Activated T-helper 2 cell treated with anti-CD3 and anti-CD28 coated beads, Interferon-gamma antibody, Interleukin-2, Interleukin-4, amounts not matched to agents 10 μg/mL and 5 μg/mL and 100 μg/mL, durations not matched to agents 14 hours and 24 hours and 36 hours (primary cell): ENCODE measurements at places on chromosomes 5 and 9.

GRCh38 chr9:72005451-72005850 lies 55.0 kb downstream of the C9orf57 start:
- no peak for DNase-seq

DNA sequence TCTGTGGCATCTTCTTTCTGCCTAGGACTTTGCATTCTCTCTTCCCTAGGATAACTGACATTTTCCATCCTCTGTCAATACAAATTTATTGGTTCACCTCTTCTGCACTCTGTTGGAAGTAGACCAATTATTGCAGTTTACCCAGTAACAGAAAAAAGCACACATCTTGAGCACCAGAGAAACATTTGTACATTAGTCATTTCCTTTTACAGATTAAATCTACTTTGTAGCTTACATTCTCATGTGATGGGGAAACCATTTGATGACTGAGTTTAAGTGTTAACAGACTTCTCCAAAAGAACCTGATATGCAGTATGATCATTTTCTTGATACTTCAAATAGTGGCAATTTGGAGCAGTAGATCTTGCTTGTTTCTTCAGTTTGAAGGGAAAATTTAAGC lies 1098.8 kb downstream of the DTWD2 start:
- no peak for DNase-seq

- DNase-seq = no peak
Observed at GRCh38 chr5:169906745-169907649, 73.3 kb downstream of the INSYN2B start.

- DNase-seq = no peak
Observed at GRCh38 chr5:40554813-40555212, 124.9 kb upstream of the PTGER4 start.

GRCh38 chr5:38710627-38711026 lies 135.2 kb upstream of the OSMR start:
- no peak for DNase-seq

DNA sequence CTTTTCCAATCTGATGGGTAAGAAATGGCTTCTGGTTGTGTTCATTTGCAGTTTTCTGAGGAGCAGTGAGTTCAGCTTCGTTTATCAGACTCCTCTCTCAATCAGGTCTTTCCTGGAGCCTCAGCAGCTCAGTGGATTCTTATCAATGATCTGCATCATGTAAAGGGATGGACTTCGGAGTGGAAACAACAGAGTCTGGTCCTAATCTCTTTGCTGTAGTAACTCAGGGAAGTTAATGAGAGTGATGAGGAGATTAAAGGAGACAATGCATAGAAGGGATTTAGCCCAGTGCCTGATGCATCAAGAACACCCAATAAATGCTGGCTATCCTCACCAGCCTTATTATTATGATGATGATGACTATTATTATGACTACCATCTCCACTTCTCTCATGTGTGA lies 47.2 kb downstream of the SMIM23 start:
- DNase-seq = no peak

- DNase-seq = no peak
Observed at GRCh38 chr5:158305861-158306260, 446.9 kb upstream of the CLINT1 start.

GRCh38 chr5:159878988-159879471 lies 37.3 kb upstream of the ADRA1B start:
- no peak for DNase-seq

DNA sequence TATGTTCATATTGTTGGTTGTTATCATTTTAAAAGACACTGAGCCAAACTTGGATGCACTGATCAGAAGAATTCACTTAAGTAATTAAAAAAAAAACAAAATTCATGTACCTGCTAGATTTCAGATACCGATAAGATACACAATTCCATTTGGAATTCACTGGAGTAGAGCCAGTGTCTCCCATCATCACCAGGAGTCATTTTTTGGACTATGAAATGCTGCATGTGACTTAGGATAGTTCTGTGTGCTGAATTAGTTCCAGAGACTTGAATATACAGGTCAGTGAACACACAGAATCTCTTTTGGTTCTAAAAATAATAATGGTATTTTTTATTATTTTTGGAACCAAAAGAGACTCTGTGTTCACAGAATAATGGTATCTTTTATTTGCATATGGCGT lies 482.6 kb upstream of the PIK3R1 start:
- no peak for DNase-seq

DNA sequence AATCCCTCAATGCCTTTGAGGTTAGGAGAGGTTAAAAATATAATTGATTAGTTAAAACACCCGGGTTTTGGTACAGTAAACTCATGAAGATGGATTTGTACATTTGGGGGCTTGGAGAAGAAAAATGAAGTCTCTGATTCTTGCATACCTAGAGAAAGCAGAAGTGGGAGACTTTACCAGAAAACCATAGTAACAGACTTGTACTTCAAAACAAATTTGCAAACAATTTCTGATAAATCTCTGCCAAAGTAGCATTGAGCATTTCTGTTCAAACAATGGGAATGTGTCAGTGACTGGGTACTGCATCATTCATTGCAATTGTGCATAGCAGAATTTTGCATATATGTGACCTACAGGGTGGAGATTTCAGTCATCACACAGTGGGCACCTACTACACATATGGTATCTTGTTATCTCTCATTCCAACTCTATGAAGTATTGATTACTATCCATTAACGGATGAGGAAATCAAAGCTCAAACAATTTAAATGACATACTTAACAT lies 256.9 kb downstream of the PLK2 start:
- no peak for DNase-seq

DNA sequence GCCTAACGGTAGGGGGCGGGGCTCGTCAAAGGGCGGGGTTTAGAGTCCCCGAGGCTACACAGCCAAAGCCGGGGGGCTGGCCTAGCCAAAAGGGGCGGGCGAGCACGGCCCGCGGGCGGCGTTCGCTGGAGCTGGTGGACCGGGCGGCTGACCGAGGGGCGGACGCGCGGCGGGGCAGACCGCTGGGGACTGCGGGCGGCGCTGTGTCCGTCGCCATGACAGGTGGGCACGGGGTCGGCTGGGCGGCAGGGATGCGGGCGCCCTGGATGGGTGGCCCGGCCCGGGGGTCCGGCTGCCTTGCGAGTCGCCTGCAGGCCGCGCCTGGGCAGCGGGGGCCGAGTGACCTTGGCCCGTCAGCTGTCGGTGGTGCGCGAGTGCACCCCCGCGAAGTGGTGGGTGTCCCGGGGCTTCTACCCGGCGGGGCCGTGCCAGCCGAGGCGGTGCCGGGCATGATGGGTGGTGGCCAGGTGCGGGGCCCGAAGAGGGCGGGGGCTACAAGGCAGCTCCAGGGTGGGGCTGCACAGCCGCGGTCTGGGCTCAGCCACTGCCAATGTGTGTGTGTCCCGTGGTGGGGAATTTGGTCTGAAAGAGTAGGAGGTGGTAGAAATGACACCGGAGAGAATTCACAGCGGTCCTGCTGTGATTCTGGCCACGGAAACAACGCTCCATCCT lies at the start of gene CARD19:
CARD19 (plus strand) TSS at position 87 of the 672 bp plus-strand sequence; CDS start at position 216, 129 bp downstream.
- DNase-seq = no peak

DNA sequence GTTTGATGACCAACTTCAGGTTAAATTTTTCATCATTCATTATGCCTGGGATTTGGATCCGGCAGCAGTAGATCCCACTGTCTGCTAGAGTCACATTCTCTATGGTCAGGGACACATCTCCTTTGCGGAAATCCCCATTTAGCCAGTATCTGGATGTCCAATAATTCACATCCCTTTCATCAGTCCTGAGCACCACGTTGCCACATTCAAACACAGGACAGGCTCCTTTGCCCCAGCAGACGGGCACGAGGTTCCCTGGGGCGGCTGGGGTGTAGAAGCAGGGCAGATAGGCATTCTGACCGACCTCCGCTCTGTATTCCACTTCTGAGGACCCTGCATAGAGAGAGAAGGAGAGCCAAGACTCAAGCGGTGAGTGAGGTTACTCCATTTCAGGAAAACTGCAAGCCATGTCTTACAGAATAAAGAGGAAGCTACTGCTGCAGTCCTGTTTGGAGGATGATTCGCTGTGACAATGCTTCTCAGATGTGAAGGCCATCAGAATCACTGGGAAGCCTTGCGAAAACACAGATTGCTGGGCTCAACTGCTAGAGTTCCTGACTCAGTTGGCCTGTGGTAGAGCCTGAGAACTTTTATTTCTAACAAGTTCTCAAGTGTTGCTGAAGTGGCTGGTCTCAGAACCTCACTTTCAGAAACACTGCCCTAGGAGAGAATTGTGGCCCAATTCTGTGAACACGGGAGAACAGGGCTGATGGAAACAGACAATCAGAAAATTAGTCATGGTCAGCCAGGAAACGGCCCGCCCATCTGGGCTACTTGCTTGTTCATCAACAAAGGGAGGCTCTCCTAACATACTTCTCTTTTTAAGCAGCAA lies 2.0 kb downstream of the HAVCR2 start:
- no peak for DNase-seq

DNA sequence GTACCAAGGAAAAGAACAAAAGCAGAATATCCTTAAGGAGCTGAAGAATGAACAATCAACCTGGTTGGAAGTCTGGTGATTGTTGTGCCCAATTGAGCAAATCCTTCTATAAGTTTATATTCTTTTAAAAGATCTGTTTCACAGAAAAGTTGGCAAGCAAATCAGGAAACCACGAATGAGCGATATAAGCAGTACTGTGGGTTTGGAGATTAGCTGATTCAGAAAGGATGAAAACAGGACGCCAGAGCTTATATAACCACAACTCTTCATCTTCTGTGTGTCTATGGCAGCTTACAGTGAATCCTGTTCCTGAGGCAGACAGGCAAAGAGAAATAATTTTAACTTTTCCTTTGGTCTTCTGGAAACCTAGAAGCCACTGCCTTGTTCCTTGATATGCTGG lies 61.7 kb downstream of the SLC38A9 start:
- DNase-seq = no peak

- no peak for DNase-seq
Observed at GRCh38 chr9:74078647-74079046, 418.5 kb upstream of the RORB start.

- no peak for DNase-seq
Observed at GRCh38 chr5:178486239-178486641, 104.0 kb downstream of the COL23A1 start.

DNA sequence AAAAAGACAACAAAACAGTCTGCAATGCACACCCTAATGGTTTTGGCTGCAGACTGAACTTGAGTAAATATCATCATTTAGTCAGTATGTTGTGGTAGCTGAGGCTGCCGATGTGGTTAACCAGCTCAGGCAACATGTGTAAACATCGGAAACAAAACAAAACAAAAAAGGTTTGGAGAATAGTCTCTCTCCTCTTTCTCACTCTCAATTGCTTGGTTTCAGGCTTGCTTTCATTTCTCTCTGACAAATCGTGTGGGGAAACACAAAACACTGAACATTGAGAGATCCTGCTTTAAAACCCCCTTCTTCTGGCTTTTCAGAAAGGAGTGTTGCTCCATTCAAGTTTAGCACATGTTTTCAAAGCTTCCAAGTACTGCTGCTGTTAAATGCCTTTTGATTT lies 453.3 kb downstream of the BNC2 start:
- no peak for DNase-seq

- DNase-seq = no peak
Observed at GRCh38 chr9:133509179-133510083, 15.3 kb downstream of the MYMK start.
